ENCODE measurements at places on chromosomes 6 and 20. TPM values are rescaled to one million over a fixed set of nuclear protein-coding genes. Genes with fewer than 3 reads are reported as not detected.

DNA sequence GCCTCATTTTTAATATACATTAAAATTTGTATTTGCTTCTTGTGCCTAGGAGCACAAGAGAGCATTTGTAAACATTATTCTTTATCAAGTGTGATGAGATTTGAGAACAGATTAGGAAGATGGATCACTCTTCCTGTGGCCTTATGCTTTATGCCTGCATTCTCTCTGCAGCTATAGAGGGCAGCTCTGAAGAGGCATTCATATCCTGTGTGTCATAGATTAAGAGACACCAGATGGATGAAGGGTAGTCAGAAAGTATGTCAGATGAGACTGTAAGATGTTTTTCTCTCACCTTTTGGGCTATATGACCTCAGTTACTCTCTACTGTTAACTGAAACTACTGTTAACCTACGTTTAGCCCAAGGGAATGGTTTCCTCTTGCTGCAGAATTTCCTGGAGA is 61.4 kb downstream of the DNAH8 start:
- no peak for DNase-seq

Gene DEFB124
- total RNA-seq, result not detected

DNA sequence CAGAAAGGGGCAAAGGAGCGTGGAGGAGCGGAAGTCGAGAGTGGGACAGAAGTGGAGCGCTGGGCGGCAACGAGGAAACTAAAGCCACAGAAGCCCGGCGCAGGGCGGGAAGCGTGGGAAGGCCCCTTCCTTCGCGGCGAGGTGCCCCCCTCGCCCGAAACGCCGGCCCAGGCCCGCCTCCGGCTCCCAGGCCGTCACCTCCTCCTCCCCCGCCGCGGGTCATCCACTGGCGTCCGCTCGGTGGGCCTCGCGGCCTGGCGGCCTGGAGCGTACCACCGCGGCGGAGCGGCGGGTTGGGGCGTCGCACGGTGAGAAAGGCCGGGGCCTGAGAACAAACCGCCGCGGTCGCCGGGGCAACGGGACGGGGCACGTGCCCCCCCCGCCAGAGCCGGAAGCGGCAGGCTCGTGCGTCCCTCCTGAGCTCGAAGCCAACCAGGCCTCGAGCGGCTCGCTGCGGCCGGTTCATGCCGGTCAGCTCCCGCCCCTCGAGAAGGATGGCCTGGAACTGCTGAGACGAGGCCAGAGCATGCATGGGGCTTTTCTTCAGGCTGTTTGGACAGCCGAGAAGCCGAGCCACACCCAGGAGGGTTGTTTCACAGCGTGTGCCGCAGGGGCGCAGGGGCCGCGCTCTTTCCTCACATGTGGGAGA is at the start of gene TCP11:
Gene TCP11, minus strand, starts transcription at position 333 of the 649 bp plus-strand sequence. CDS start 469 bp downstream, outside the sequence.
- DNase-seq, result no peak

DNA sequence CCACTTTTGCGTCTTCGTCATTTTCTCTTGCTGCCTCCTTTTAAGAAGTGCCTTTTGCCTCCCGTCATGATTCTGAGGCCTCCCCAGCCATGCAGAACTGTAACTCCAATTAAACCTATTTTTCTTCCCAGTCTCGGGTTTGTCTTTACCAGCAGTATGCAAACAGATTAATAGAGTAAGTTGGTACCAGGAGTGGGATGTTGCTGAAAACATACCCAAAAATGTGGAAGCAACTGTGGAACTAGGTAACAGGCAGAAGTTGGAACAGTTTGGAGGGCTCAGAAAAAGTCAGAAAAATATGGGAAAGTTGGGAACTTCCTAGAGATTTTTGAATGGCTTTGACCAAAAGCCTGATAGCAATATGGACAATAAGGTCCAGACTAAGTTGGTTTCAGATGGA is 309.2 kb downstream of the MEI4 start:
- no peak for DNase-seq

DNA sequence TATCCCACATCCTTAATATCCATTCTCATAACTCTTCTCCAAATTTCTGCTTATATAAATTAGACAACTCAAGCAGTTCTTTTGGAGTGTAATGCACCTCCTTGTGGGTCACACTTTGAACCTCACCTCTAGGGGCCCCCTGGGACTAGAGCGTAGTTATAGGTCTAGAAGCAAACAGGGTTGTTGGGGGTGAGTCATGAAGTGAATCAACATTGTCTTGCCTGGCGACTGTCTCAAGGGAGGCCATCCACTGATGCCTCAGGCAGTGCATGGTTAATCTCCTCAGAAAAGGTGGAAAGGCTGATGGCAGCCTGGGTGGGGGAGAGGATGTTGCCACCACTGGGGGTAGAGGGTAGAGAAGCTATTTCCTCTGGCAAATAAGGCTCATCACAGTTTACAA is 129.1 kb downstream of the TNFRSF21 start:
- no peak for DNase-seq

DNA sequence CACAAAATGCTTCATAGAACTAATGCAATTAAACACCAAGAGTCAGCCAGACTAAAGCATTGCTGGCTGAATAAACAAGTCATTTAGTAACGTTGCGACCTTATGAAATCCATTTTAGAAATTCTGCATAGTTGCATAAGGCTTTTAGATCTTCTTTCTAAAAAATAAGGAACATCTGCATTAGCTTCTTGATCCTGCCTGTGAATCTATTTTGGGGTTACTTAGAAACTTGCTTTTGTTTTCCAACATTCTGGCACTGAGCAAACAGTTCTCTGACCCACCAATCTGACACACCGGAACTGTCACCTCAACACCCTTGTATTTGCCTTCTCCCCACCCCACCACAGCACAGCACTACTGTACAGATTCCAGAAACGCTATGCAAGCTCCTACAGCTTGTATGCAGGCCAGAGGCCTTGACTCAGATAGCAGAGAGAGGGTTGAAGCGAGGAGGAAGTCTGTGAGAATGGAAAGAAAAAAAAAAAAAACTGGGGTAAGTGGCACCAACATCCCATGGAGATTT is 55.0 kb downstream of the KIF13A start:
- no peak for DNase-seq

DNA sequence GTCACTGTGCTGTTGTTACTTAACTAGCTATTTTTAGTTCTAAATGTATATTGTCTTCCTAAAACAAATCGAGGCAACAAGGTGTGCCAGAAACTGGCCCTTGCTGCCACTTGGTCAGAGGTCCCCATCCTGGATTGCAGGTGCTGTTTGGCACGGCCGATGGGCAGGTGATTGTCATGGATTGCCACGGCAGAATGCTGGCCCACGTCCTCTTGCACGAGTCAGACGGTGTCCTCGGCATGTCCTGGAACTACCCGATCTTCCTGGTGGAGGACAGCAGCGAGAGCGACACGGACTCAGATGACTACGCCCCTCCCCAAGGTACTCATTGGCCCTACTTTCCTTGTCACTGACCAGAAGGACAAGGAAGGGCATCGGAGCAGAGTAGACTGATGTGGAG is 111.0 kb upstream of the TMEM181 start:
- no peak for DNase-seq

DNA sequence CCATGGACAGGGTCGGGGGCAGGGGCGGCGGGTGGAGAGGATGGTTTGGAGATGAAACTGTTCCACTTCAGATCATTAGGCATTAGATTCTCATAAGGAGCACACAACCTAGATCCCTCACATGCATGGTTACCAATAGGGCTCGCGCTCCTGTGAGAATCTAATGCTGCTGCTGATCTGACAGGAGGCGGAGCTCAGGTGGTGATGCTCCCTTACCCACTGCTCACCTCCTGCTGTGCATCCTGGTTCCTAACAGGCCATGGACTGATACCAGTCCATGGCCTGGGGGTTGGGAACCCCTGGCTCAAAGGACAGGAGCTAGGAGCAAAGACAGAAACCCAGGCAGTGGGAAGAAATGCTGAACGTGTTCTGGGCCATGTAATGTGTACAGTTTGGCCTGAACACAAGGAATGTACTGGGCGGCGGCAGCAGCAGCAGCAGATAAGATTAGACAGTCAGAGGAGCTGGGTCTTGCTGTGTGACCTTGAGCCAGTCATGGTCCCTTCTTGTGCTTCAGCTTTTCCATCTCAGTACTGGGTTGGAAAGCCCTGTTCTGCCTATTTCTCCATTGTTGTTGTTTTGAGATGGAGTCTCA is 4.7 kb upstream of the SPAG4 start:
- peak; percentile 22 for DNase-seq

Gene ELOVL2
- 18.1 TPM for total RNA-seq

DNA sequence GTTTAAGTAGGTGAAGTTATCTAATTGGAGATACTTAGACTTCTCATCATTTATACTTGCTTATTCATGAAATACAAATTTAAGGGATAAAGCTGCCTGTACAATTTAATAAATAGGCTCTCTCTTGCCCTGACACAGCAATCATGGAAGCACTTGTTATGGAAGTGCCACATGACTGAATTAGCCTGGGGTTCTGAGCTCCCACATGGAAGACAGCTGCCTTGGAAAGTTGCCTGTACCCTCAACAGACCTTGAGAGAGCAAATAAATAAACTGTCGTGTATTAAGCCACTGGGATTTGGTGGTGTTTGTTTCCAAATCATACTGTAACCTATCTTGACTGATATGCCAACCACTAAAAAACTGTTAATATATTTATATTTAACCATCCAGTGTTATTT is 87.0 kb upstream of the RSPO3 start:
- no peak for DNase-seq

GRCh38 chr6:150068151-150068550 is 770 bp downstream of the ULBP3 start:
- DNase-seq, result no peak

Gene CRYBG1
- 16.2 TPM for total RNA-seq

DNA sequence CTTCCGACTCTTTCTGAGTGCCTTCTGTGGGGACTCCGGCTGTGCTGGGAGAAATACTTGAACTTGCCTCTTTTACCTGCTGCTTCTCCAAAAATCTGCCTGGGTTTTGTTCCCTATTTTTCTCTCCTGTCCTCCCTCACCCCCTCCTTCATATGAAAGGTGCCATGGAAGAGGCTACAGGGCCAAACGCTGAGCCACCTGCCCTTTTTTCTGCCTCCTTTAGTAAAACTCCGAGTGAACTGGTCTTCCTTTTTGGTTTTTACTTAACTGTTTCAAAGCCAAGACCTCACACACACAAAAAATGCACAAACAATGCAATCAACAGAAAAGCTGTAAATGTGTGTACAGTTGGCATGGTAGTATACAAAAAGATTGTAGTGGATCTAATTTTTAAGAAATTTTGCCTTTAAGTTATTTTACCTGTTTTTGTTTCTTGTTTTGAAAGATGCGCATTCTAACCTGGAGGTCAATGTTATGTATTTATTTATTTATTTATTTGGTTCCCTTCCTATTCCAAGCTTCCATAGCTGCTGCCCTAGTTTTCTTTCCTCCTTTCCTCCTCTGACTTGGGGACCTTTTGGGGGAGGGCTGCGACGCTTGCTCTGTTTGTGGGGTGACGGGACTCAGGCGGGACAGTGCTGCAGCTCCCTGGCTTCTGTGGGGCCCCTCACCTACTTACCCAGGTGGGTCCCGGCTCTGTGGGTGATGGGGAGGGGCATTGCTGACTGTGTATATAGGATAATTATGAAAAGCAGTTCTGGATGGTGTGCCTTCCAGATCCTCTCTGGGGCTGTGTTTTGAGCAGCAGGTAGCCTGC is 4.8 kb downstream of the PIM1 start:
- DNase-seq, result no peak

GRCh38 chr20:61263084-61263695 is 11.1 kb downstream of the CDH4 start:
- no peak for DNase-seq

DNA sequence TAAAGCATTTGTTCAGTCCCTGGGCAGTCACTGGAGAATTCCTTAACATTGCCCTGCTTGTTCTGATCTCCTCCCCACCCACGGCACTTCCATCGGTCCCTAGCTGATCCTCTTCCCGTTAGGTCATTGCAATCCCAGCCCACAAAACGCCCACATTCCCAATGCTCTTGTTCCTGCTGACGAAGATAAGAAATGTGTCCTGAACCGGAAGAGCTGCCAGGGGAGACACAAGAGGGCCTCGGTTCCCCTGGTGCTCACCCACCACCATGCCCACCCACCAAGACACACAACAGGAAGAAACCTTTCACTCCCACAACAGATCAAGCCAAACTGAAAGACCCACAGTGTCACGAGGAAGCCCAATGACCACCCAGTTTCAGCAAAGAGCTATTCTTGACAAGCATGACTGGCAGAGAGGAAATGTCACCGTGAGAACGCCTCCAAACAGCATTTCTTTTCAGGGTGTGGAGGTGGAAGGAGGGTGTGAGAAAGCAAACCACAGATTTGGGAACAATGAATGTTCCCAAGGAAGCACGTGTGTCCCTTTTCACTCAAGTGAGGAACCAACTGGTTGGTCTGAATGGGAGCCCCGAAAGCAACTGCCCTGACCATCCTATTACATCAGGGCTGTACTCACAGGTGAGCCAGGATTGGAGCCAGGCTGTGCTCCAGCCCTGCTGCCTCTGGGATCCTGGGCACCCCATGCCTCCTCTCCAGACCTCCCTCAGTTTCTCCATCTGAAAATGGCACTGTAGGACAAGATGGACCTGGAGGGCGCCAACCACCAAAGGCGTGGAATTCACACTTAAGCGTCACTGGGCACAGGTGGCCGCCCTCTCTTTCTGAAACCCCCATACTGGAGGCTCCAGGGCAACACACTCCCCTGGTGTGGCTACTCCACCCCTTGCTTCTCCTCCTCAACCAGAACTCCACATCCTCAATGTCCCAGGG is 97.5 kb downstream of the ZMYND8 start:
- DNase-seq, result no peak

Gene WFDC2
- not detected for total RNA-seq

DNA sequence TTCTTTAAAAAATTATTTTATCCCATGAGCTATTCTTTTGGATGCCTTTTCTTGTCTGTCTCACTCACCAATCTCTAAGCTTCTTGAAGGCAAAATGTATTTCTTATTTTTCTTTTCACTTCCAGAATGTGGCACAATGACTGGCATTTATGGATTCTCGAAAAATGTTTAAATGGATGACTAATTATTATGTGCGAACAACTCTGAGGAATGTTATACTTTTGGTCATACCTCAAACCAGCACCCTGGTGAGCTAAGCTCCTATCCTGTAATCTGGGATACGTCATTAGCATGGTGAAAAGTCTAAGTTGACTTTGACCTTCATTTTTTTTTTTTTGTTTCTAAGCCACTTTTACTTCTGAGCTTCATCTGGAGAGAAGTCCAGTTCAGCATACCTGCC is 214.0 kb upstream of the CEP162 start:
- no peak for DNase-seq

DNA sequence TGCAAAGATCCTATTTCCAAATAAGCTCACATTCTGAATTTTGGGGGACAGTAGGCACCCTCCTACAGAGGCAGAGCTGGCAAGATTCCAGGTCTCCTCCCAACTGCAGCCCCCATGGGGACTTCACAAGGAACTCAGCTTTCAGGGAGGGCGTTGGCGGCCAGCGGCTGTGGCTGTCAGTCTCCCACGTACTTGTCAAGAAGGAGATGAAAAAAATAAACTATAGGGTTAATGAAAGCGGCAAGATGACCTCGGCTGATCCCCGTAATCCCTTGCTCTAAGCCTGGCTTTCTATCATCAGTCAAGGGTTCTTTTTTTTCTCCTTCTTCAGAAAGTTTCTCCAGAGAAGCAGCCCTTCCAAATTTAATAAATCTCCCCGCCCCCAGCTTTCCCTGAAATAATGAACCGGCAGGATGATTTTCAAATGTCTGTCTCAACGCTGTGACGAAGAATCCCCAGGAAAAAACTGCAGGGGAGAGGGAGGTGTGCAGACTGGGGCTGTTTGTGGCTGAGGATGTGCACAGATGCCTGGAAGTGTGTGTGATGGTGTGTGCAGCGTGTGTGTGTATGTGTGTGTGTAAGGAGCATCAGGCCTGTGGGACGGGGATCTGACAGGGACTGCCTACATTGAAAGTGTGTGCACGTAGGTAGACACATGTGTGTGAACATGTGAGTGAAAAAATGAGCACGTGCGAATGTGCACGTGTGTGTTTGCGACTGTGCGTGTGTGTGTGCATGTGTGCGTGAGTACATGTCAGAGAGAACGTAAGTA is 78.7 kb downstream of the SLC2A10 start:
- peak; percentile 38 for DNase-seq

Gene MUCL3
- total RNA-seq, result not detected

Measured in chondrocyte (in vitro differentiated cells).